ENCODE measurements at places on chromosomes 3 and 15.

GRCh38 chr15:34365836-34366235, 1.2 kb downstream of the LPCAT4 start:
- DNase-seq, result no peak

DNA sequence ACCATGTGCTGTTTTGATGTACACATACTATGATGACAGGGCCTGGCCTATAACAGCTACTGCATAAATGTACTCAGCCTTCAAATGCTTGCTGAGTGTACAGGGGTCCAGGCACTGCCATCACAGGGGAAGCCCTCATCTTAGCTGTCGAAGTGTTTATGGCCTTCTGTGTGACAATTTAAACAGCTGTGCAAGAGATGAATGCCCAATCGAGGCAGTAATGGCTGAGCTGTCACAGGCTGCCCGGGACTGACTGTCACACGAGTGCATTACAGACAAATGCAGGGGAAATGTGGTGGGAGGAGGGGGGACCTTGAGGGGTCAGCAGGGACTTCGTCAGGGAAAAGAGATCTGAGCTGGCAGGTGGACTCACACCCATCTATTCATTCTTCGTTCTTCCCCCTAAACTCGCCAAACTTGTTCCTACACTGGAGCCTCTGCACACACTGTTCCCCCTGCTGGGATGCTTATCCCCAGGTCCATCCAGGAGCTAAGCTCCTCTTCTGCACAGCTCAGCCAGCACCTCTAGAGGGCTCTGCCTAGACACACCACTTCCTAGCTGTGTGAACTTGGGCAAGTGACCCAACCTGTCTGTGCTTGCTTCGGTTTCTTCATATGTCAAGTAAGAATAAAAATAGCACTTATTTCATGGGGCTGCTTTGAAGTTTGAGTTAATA, 156.2 kb upstream of the IQSEC1 start:
- DNase-seq, result no peak

GRCh38 chr3:172285844-172286243, 162.4 kb downstream of the GHSR start:
- DNase-seq, result no peak

DNA sequence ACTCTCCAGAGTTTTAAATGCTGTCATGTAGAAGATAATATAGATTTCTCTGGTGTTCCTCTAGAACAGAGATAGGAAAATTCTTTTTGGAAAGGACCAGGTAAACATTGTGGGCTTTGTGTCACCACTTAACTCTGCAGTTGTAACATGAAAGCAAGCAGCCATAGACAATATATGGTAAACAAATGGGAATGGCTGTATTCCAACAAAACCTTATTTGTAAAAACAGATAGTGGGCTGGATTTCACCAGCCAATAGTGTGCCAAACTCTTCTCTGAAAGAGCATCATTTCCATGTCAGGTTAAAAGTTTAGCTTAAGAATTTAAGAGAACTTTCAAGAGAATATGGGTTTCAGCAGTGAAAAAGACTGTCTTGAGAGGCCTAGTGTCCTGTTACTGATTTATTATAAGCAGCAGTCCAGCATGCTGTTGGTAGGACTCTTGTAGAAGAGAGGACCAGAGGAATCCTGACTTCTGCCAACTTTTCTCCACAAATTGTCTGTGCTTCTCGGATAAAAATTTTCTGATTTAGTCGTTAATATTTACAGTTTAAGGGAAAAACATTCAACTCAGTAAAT, 107.7 kb downstream of the TCF12 start:
- no peak for DNase-seq

All from inflammatory macrophage treated with lipopolysaccharide for 1 hour (primary cell).